ENCODE measurements at places on chromosomes 6 and 20.

GRCh38 chr20:22931653-22932608 is 103.2 kb upstream of the SSTR4 start:
- DNase-seq = no peak

DNA sequence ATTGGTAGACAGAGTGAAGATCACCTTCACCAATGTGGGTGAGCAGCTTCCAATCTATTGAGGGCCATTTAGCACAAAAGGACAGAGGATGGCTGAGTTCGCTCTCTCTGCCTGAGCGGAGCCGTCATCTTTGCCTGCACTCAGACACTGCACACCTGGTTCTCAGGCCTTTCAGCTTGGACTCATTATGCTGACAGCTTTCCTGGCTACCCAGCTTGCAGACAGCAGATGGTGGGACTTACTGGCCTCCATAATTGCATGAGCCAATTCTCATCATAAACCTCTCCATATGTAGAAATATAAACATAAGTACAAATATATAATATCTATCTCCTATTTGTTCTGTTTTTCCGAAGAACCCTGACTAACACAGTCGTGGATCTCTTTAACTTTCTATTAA is 13.7 kb downstream of the TBXT start:
- no peak for DNase-seq

DNA sequence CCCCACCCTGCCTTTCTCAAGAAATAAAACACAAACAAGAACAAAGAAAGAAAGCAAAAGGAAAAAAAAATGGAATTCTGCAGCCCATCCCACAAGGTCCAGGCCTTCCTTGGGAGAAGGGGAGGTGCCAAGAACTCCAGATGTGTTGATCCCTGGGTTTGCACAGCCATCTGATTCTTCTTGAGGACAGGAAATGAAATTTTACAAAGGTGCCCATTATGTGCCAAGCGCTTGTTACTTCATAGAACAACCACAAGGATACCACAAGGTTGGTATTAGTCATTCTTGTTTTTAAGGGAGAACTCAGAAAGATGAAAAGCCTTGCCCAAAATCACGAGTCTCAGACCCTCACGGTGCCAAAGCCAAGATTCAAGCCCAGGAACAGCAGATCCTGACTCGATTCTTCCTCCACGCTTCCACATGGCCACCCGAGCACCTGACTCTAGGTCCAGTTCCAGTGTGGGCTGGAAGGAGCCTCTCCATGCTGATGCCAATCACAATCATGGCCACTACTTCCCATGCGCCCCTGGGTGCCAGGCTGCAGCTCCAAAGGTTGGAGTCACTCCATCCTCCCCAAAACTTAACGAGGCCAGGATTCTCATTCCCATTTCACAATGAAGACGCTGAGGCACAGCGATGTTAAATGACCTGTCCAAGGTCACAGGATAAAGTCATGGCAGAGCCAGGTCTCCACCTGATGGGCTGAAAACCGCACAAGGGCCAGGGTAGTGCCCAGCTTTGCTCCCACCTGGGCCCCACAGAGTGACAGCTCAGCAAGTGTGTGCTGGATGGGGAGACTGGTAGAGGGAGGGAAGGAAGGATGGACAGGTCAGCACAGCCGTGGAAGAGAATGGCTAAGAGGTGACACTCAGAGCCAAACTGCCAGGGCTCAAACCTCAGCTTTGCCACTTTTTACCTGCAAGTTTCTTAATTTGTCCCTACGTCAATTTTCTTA is 66.7 kb upstream of the TOP1 start:
- no peak for DNase-seq

- DNase-seq = no peak
Measured at GRCh38 chr20:17605131-17605660, 35.3 kb downstream of the DSTN start.

GRCh38 chr20:33653218-33653899 is 8.8 kb upstream of the C20orf144 start:
- DNase-seq = no peak

DNA sequence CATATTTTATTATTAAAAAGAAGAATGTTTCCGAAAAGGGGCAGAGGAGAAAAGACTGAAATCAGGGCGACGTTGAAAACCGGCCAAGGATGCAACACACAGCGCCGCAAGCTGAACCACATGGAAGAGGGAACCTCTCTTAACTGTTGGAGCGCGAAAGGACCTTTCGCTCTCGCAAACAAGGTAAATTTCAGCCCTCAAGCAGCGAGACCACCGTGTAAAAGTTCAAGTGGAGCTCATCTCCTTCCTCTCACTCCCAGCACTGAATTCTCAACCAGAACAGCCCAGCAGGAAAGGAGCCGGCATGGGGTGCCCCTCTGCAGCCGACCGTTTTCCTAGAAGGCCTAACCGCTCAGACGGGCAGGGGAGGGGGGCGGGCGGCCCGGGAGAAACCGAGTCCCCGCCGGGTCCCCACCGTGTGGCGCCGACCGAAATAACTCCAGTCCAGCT is 621 bp downstream of the GPR63 start:
- no peak for DNase-seq

- no peak for DNase-seq
Measured at GRCh38 chr20:62659488-62660239, 17.4 kb downstream of the SLCO4A1 start.

DNA sequence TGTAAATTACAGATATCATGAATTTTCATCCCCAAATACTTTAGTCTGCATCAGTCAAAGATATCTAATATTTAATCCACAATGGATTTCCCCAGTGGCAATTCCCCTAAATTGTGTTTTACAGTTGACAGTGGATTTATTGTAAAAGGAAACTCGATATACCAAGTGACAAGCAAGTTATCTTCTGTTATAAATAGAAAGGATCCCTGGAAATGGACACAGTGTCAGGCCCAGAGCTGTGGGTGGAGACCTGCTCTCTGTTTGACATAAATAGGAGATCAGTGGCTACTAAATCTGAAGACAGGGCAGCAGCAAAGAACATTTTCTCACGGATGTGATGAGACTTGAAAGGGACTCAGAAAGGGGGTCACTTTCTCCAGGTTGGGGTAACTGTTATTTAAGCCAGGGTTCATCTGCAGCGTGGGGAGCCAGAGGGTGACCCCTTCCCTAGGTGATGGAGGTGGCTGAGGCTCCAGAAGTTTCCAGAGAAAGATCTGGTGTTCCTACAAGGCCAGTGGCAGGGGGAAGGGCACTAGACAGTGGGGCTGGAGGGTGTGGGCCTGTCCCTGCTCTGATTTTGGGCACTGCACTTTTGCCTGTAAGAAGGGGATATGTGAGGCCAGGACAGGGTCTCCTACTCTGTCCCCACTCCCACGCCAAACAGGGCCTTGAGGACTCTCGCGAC is 12.3 kb upstream of the FAM110A start:
- no peak for DNase-seq

DNA sequence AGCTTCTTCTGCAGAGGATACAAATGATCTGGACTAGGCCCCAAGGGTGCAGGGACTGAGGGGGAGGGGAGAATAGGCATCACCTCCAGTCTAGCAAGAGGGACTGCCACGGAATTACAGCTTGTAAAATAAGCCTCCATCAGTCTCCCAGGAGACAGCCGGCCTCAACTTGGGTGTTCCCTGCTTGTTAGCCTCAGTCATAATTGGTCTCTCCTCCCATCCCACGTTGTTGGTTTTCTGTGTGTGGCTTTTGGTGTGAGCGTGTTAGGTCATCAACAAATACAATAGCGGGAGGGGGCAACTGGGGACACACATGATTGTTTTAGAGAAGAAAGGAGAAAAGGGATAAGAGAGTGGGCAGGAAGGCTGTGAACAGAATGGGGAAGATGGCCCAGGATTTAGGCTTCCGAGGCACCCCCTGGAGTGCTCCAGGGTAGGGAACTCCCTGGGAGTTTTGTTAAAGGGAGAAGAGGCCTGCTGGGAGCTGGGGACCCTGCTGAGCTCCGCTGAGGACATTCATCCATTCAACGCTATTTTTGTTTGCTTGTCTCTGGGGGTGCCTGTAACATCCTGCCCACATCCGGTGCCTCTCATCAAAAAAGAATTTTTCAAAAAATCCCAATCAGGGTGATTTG is 9.2 kb downstream of the FOXA2 start:
- no peak for DNase-seq

GRCh38 chr20:62002882-62003480 is 62.7 kb downstream of the TAF4 start:
- DNase-seq = no peak

- no peak for DNase-seq
Measured at GRCh38 chr6:49733680-49734079, 10.5 kb downstream of the CRISP3 start.

- DNase-seq = no peak
Measured at GRCh38 chr6:6543181-6543879, 45.2 kb upstream of the LY86 start.

GRCh38 chr6:132023490-132023889 is 72.3 kb upstream of the CCN2 start:
- no peak for DNase-seq

- no peak for DNase-seq
Measured at GRCh38 chr6:53860511-53860910, 65.7 kb downstream of the LRRC1 start.

DNA sequence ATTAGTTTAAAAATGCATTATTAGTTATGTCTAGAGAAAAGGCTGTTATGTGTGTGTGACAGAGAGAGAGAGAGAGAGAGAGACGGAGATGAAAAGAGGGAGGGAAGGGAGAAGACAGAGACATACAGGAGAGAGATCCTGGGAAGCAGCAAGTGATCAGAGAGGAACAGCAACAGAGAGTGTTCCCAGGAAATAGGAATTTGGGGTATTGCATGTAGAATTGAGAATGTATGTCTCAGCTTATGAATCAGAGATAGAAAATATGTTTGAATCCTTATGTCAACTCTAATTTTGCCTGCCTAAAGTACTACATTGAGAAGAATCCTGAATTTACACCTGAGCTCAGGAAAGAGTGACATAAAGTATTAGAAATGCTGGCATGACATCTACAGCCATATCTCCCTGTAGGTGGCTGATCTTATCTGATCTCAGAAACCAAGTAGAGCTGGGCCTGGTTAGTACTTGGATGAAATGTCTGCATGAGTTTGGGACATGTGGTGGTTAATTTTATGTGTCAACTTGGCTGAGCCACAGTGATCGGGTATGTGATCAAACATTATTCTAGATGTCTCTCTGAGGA is 130.6 kb downstream of the TENT5A start:
- no peak for DNase-seq

DNA sequence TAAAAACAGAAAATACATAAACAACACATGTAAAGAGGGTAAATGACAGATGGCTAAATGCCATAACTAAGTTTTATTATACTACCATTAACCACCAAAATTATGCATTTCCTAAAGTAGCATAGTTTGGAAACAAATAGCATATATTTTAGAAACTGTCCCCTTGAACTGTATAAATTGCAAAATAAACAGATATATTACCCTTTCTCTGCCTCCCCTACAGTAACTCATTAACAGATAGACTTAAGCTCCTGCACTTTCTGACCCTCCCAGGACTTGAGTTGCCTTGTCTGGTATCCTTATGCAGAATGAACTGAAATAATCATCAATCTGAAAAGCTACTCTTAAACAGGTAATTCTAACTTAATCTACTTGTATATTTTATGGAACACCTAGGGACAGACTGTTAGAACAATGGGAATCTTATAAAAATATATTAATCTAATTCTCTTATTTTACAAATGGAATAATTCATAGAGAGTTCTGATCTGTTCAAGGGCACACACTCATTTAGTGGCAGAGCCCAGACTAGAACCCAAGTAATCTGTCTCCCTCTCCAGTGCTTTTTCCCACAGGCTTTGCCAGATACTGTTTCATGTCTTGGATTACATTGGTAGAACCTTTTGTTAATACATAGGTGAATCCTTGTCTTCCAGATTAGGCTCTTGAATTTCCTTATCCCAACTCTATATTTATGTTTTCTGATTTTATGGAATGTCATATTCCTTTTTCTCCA is 50.6 kb upstream of the LOC128125822 start:
- DNase-seq = no peak

DNA sequence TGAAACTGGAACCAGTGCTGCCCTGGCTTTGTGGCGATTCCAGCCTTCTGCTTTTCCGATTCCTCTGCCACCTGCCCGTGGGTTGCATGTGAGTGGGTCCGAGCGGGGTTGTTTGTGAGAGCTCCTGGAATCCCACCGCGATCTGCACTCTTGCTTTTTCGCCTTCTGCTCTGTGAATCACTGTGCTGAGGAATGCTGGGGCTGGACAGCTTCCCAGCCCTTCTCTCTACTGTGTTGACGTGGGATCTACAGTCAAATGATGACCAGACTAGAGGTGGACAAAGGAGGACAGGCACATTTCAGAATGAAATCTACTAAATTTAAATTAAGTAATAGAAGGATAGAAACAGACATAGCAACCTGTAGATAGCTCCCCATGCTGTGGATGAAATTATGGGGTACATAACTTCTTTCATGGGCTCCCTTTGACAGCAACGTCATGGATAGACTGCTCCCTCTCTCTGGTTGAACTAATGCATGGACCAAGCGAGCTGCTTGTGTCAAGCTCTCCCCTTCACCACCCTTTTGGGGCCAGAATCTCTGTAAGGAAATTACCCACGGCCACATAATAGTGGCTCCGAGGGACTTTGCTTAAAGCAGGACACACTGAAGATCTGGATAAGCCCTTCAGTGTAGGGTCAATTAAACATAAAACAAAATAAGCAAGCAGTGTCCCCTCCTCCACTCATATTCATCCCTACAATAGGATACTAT is 2.0 kb downstream of the FNDC1 start:
- DNase-seq = no peak

- DNase-seq = no peak
Measured at GRCh38 chr20:48098099-48098498, 312.8 kb upstream of the SULF2 start.

GRCh38 chr6:52233975-52234823 is 10.1 kb downstream of the IL17F start:
- no peak for DNase-seq

- no peak for DNase-seq
Measured at GRCh38 chr20:53839423-53840176, 230.8 kb downstream of the BCAS1 start.

DNA sequence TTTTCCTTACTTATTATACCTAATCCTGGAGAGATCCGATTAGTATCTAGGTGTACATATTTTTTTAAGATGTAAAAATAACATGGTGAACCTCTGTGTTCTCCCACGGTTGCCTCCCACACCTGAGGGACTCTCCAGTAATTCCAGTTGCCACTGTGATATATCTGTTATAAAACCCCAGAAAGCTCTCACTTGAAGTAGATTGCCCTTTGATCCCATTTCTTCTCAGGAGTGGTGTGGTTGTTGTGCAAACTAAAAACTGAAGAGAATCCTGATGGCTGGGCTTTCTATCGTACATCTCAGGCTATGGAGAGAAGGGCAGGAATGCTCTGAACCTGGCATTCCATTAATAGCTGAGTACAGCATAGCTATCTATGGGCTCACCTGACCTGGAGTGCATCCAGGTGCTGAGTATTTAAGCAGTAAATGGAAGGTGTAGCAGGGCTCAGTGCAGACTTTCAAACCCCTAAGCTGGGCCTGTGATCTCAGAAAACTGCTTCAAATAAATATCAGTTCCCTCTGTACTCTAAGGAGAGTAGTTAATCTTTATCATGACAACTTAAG is 41.0 kb downstream of the VGLL2 start:
- no peak for DNase-seq

- DNase-seq = no peak
Measured at GRCh38 chr20:10402938-10403608, 30.9 kb downstream of the MKKS start.

- no peak for DNase-seq
Measured at GRCh38 chr20:328975-329695, 3.8 kb downstream of the SOX12 start.

GRCh38 chr6:10520468-10520867 is 683 bp upstream of the GCNT2 start:
- DNase-seq = no peak

Measured in stimulated activated CD4-positive, alpha-beta T cell treated with anti-CD3 and anti-CD28 coated beads, TNF-alpha, amount 100 ng/mL, for 1 hour (primary cell).